ENCODE measurements at places on chromosomes 1 and 21. TPM values are rescaled to one million over a fixed set of nuclear protein-coding genes. Genes with fewer than 3 reads are reported as not detected.

The SAMSN1 gene
- 3.4 TPM for polyA plus RNA-seq

The KCNH1 gene
- polyA plus RNA-seq = 0.25 TPM

The MED8 gene
- 36.5 TPM for polyA plus RNA-seq

The ROR1 gene
- 14.4 TPM for polyA plus RNA-seq

Measured in large intestine (tissue), 12 donors.